ENCODE measurements at places on chromosomes 11 and 22. TPM values are rescaled to one million over a fixed set of nuclear protein-coding genes. Genes with fewer than 3 reads are reported as not detected.

DNA sequence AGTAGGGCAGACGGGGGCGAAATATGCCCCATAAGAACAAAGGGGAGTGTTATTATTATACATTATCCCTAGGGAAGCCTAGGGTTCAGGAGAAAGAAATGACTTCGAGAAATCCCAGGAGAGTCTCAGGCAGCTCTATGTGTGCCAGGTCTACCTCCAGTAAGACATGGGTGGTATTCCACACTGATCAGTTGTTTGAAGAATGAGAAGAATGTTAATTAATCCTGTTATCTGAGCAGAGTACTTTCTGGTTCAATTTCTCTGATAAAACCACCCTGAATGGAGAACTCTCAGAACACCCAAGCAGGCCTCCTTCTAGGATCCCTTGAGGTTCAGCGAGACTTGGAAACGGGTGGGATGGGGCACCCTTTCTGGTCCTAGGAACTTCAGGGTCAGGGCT is 46.2 kb downstream of the PRR5L start:
- DNase-seq: no peak

DNA sequence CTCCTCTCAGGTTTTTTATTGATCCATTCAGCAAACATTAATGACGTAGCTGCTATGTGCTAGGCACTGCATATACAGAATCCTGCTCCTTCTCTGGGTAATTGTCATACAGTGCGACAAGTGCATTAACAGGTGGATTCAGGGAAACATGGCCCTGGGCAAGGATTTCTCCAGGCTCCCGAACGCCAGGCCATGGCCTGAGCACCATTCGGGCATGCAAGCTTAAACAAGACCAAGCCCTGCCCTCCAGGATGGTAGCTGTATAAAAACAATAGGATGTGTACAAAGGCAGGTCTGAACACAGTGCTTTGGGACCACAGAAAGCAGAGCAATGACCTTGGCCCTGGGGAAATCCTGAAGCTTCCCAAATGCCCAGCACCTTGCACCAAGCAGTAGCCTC is 9.1 kb upstream of the SYT7 start:
- DNase-seq: no peak

GRCh38 chr11:20584093-20584774 is 15.2 kb upstream of the SLC6A5 start:
- DNase-seq: no peak

GRCh38 chr11:103183981-103184611 is 74.9 kb downstream of the DYNC2H1 start:
- DNase-seq: no peak

GRCh38 chr11:88105951-88106350 is 69.3 kb downstream of the RAB38 start:
- DNase-seq: no peak

- DNase-seq: no peak
These were observed 276.5 kb downstream of the ETS1 start for GRCh38 chr11:128310676-128311445.

DNA sequence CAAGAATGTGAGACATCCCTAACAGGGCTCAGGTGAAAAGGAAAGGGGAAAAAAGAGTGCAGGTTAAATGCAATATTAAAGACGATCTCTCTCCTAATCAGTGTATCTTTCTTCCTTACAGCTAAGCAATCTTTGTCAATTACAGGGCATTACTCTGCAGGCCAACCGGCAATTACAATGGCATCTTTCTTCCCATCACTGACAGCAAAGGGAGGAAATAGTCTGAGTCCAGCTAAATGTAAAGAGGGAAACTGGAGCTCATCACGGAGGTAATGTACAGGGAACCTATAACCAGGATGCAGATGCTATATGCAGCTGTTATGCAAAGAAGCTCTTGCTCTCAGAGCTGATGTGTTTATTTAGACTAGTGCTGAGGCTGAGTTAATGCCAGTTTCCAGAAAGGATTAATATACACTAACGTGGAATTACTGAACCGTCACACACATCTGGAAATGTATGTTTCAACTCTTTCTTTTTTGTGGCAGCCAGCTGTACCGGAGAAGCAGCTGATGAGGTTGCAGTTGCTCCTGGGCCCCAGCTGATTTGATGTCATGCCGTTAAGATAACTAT is 121.6 kb downstream of the KIRREL3 start:
- no peak for DNase-seq

DNA sequence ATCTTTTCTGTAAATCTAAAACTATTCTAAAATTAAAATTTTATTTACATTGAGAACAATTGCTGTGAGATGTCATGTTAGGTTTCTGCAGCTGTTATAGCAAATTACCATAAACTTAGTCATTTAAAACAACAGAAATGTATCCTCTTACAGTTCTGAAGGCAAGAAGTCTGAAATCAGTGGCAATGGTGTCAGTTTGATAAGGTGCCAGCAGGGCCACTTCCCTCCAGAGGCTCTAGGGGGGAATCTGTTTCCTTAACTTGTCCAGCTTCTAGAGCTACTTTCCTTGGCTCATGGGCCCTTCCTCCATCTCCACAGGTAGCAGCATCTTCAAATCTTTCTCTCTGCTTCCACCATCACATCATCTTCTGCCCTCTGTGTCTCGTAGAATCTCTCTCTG is 23.0 kb downstream of the MOGAT2 start:
- DNase-seq: no peak

- peak; percentile 8 for DNase-seq
These were observed 70.7 kb upstream of the E2F8 start for GRCh38 chr11:19311308-19312030.

GRCh38 chr22:25567251-25567675 is 2.8 kb downstream of the GRK3 start:
- DNase-seq: no peak

DNA sequence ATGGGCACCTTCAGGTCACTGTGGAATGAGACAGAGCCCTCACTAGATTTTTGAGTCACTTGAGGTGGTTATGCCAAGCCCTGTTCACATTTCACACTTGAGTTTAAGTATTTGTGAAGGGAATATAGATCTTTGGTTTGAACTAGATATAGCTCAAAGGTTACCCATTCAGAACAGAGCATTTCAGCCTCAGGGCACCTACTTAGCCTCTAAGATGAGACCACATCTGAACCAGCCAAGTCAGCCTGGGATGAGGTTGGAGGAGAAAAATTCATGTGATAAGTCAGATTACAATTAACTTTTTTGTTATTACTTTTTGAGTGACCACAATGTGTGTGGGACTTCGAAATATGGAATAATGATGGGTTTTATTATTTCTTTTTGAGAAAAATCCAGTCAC is 127.8 kb downstream of the TEAD1 start:
- no peak for DNase-seq

- DNase-seq: no peak
These were observed 122.3 kb downstream of the RCN1 start for GRCh38 chr11:32213223-32213622.

The UPK3A gene
- not detected for polyA plus RNA-seq

The PRR33 gene
- 6.3 TPM for polyA plus RNA-seq

The ISX gene
- not detected for polyA plus RNA-seq

The NAALAD2 gene
- polyA plus RNA-seq: 5.2 TPM

The ART1 gene
- polyA plus RNA-seq: 7.2 TPM

The MN1 gene
- polyA plus RNA-seq: 16.9 TPM

The DERL3 gene
- 0.66 TPM for polyA plus RNA-seq

The RAG2 gene
- polyA plus RNA-seq: 0.19 TPM

The CCDC89 gene
- polyA plus RNA-seq: 2.8 TPM

Measured in forelimb muscle (tissue), 1 donor.